CD4-positive, alpha-beta T cell treated with Interleukin-12 subunit alpha and Interleukin-12 subunit beta, for 1 hour (primary cell): ENCODE measurements at places on chromosomes 1 and 21.

DNA sequence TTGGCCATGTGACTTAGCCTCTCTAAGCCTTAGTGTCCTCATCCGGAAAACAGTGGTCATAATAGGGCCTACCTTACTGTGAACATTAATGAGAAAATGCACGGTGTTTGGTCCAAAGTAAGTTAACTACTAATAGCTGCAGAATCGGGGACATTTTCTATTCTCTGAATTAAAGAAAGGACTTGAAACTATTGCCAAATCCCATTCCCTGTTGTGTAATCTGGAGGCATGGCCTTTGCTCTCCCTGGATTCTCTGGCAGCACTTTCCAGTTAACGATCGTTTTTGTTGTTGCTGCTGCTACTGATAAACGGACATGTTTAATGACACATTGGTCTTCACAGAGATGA is 30.5 kb downstream of the FMO4 start:
- no peak for DNase-seq

GRCh38 chr1:158793604-158794003 is 12.6 kb upstream of the OR6N2 start:
- peak; percentile 53 for DNase-seq

- DNase-seq = no peak
These were observed 217.7 kb downstream of the RERE start for GRCh38 chr1:8599646-8600212.

GRCh38 chr21:17438635-17439034 is 74.2 kb upstream of the CXADR start:
- DNase-seq = no peak

DNA sequence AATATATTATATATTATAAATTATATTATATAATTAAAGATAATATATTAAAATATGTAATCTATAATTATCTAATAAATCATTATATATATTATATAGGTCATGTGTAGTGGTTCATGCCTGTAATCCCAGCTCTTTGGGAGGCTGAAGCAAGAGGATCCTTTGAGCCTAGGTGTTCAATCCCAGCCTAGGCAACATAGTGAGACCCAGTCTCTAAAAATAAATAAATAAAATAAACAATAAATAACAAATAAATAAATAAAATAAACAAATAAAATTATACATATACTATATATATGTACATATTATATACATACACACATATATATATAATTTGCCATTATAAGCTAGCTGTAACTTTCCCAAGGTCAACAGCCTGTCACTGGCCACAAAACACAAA is 277.7 kb downstream of the SETD4 start:
- DNase-seq = no peak

DNA sequence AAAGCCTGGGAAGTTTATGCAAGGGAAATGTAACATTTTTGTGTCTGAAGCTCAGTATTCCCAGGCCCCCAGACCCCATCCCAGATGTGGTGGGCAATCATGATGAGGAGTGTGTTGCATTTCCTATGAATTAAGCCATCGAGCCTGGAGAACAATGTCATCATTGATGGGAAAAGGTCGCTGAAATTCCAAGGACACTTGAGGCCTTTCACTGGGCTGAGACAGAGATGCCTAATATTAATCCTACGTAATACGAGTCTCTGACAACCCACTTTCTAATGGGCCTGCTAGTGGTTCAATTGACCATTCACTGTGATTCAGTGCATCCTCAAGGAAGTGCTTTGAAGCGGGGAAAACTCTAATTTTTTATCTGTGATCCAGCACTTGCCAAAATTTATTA is 291.6 kb downstream of the PLPP3 start:
- no peak for DNase-seq

DNA sequence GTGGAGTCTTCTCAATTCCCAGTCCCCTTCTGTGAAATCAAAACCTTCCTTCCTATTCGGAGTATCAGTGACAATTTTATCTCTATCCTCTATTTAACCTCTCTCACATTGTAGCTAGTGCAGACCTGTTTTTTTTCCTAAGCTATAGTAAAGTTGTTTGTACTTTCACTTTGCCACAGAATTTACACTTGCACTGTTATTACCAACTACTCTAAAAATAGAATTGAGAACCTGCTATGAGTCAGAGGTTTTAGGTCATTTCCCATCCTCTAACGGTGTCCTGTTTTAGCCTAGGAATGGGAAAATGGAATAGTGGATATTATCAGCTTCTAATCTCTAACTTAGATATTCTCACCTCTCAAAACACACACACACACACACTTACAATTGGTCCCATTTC is 862.7 kb downstream of the NCAM2 start:
- DNase-seq = no peak

DNA sequence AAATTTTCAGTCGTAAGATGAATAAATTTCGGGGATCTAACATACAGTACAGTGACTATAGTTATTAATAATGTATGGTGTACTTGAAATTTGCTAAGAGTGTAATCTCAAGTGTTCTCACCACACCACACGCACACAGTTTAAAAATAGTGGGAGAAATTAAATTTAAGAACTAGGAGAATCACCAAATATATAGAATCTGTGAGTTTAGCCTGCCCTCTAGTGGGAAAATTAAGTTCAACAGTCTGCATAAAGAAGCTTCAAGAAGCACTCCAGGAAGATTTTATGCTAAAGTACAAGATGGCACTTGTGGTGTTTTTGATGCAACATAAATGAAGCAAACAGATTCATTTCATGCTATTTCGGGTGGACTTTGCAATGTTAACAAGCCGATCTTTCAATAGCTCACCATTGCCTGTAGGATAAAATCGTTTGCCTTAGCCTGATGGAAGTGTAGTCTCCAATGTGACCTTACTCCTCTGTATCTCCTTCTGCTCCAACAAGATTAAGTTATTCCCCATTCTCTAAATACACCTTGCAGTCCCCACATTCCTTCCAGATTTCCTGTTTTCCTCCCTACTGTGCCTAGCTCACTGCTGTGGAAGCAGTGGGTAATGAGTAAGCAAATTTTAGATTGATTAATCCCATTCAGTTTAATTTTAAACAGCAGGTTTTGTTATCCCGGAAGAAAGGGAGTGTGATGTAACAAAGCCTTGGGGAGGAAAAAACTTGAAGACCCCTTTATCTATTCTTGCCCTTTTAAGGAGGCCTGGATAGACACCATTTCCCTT is 8.7 kb upstream of the PIK3C2B start:
- DNase-seq = peak; percentile 82

- DNase-seq = peak; percentile 50
These were observed 7.5 kb downstream of the MX2 start for GRCh38 chr21:41369105-41369919.

GRCh38 chr1:8197493-8198282 is 120.2 kb upstream of the SLC45A1 start:
- DNase-seq = no peak

- DNase-seq = no peak
These were observed 36.4 kb upstream of the RBBP5 start for GRCh38 chr1:205158048-205158616.

GRCh38 chr1:173190101-173190936 is 16.8 kb downstream of the TNFSF4 start:
- no peak for DNase-seq

GRCh38 chr1:46717654-46718053 is 1.3 kb downstream of the EFCAB14 start:
- DNase-seq = no peak

- DNase-seq = no peak
These were observed 15.0 kb downstream of the IFFO2 start for GRCh38 chr1:18941221-18942141.

GRCh38 chr1:7783178-7783711 is 846 bp upstream of the PER3 start:
- DNase-seq = no peak

DNA sequence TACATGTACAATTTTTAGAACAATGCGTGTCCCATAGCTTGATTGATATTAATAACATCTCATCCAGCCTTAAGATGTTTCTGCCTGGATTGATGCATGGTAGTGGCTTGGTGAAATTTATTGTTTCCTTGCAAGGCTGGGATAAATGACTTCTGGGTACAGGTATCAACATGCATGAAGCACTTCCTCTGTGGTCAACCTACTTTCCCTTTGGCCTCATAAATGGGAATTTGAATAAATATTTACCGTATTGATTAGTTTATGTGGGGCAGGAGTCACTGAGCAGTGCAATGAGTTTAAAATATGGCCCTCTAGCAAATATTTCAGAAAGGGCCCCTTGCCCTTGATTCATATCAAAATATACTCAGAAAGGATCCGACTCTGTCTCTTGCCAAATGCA is 83.9 kb upstream of the KCNE2 start:
- no peak for DNase-seq

GRCh38 chr1:155698382-155699038 is 9.6 kb downstream of the DAP3 start:
- DNase-seq = no peak

DNA sequence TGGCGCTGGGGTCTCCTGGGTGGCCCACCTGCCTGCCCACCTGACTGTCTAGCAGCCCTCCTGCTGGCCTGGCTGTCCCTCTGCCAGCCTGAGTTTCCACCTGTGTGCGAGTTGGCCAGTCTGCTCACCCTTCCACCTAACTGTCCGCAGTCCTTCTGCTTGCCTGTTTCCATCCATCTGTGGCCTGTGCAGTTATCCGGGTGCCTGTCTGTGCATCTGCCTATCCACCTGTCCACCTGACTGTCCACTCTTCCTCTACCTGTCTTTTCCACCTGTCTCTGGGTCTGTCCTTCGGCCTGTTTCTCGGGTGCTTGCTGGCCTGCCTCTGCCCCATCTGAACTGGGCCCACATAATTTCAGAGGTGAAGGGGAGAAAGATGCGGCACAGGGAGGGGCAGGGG is 1.9 kb downstream of the KCNQ4 start:
- DNase-seq = no peak

DNA sequence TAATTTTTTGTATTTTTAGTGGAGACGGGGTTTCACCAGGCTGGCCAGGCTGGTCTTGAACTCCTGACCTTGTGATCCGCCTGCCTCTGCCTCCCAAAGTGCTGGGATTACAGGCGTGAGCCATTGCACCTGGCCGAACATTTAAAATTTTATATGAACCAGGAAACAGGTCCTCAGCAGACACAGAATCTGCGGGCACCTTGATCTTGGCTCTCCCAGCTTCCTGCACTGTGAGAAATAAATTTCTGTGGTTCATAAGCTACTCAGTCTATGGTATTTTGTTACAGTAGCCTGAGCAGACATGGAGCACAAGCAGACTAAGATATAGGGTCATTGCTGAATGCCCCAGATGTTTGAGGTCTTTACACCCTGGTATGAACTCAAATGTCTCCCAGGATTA is 23.6 kb upstream of the CTH start:
- DNase-seq = no peak
